ENCODE measurements at places on chromosomes 2 and 18.

- no peak for DNase-seq
These were observed 777.0 kb downstream of the CPS1 start for GRCh38 chr2:211333377-211333776.

DNA sequence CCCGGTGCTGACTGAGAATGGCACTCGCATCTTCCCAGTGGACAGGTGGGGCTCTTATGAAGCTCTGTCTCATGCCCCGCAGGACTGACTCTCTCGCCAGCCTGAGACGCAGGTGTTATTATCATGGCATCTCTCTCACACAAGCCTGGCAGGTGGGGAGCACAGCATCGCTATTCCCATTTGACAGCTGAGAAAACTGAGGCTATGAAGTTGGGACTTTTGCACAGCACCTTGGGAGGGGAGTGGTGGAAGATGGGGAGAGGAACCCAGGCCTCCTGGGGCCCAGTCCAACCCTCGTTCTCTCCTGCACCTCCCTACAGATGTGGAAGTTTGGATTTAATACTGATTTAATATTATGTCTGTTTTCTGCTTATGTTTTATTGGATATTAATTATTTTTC lies 9.0 kb upstream of the NTSR2 start:
- DNase-seq = no peak

DNA sequence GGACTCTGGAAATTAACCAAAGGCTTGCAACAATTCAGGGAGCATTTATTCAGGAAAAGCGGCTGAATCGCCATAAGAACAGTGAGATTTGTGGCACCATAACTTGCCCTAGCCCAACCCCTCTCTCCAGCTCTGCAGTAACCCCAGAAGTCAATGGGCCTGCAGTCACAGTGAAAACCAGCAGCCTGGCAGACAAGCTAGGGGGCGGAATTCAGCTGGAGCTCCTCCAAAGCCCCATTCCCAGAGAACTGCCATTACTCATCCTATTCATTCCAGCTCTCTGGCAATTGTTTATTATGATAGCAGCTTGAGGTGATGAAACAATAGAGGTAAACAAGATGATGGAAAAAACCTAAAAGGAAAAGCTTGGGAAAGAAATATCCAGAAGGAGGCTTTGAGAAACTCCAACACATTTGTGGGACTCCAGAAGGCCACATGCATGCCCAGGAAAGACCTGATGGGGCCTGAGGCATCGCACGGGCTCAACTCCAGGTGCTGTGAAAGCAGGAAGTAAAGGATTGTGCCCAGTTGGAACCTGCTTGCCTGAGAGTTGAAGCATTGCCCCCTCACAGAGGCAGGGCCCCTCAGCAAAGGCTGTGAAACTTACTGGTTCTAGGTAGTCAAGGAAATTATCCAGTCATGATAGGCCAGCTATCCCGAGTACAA lies 126.7 kb downstream of the TWIST2 start:
- no peak for DNase-seq

DNA sequence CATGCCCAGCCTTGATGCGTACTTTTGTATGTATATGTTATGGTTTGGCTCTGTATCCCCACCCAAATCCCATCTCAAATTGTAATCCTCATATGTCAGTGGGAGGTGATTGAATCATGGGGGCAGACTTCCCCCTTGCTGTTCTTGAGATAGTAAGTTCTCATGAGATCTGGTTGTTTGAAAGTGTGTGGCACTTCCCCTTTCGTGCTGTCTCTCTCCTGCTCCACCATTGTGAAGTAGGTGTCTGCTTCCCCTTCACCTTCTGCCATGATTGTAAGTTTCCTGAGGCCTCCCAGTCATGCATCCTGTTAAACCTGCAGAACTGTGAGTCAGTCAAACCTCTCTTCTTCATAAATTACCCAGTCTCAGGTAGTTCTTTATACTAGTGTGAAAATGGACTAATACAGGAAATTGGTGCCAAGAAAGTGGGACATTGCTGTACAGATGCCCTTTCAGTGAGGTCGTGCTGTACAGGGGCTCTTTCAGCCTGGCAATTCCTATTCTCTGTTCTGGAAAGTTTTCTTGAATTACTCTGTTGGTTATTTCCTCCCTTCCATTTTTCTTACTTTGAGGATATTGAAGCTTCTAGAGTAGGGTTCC lies 38.2 kb downstream of the KCMF1 start:
- DNase-seq = no peak

GRCh38 chr2:168660870-168661862 lies 141.3 kb upstream of the NOSTRIN start:
- no peak for DNase-seq

GRCh38 chr2:102078773-102079172 lies 63.8 kb upstream of the IL1R1 start:
- no peak for DNase-seq

- DNase-seq = peak; percentile 8
These were observed 67.3 kb downstream of the NDUFA10 start for GRCh38 chr2:239957681-239958472.

DNA sequence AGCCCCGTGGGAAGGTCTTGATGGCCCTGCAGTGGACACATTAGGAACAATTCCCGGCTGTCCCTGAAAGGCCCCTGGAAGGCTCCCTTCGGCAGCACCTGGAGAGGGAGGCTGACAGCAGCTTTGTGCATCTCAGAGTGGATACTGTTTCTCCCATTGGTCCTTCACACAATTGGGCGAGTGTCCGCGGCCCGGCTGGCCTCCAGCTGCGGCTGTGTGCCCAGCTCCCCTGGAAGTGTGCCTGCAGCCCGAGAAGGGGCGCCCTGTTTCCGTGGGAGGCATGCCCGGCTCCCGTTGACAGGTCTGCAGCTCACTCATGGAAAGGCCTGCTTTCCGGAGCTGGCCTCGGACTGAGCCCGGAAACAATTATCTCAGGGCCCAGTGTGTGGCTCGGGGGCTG lies 103.7 kb downstream of the LPIN1 start:
- no peak for DNase-seq

- no peak for DNase-seq
These were observed 456 bp downstream of the LRP1B start for GRCh38 chr2:142130111-142131009.

- no peak for DNase-seq
These were observed 103.5 kb downstream of the NOL4 start for GRCh38 chr18:34121200-34121721.

GRCh38 chr2:86286516-86286915 lies 50.9 kb downstream of the REEP1 start:
- no peak for DNase-seq

GRCh38 chr2:172893671-172894070 lies 158.0 kb downstream of the RAPGEF4 start:
- no peak for DNase-seq

GRCh38 chr2:132267105-132267497 lies 105.3 kb upstream of the ANKRD30BL start:
- DNase-seq = no peak

GRCh38 chr2:4269885-4270284 lies 566.5 kb downstream of the DCDC2C start:
- DNase-seq = no peak

DNA sequence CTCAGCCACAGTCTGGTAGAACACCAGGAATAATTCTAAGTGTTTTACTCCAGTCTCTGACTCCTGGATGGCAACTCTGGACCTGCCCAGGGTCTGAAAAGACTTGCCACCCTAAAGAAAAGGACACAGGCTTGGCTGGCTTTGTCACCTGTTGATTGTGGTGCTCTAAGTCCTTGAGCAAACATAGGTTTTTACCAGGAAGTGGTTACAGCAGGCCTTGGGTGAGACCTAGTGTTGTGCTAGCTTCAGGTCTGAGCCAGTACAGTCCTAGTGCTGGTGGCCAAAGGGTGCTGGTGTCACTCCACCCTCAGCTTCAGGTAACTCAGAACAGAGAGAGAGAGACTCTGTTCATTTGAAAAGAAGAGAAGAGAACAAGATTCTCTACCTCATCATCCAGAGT lies 1239.4 kb upstream of the CRIM1 start:
- no peak for DNase-seq

DNA sequence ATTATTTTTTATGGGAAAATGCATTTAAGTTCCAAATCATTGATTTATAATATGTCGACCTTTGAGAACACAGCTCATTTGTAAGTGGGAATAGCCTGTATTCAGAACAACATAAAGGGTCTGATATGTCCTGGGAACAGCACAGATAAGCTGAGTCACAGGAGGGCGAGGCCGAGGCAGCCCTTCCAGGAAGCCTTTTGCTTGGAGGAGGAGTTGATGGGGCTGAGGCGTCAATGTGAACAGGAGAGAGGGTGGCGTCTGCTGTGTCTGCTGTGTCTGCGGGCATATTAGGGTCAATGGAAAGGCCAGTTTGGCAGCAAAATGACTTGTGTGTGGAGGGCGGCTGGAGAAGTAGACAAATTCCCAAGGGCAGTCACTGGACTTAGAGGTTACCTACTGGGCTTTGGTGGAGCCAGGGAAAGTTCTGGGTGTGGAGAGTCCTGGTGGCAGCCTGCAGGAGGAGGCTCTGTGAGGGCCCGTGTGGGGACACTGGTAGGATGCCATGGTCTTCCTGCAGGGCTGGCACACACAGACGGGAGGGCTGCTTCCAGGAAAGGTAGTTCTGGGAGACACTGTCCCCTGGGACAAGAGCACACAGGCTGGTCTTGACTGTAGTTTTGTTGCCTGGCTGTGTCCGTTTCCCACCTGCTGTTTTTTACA lies 128.1 kb downstream of the GLI2 start:
- DNase-seq = no peak

DNA sequence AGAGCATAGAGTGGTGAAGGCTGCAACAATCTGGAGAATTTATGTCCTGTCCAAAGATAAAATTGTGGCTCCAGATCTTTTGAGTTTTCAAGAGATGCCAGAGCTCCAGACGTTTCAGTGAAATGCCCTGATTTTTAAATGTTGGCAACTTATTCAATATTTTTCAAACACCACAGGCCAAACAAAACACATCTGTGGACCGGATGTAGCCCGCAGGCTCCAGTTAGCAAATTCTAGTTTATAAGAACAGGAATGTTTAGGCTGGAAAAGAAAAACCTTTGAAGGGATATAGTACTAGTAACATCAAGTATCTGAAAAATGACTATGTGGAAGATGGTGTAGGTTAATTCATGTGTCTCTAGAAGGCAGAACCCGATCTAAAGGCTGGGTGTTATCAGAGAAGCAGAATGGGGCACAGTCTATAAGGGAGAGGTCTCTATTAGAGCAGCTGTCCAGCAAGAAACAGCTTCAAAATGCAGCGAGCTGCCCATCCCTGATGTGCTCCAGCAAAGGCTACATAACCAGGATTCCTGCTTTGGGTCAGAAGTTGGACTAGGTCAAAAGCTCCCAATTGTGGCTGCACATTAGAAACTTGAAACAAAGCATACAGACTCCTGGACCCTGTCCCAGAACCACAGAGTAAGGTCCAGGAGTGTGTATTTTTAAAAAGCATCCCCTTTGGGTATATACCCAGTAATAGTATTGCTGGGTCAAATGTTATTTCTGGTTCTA lies 105.9 kb downstream of the ANKRD44 start:
- no peak for DNase-seq

DNA sequence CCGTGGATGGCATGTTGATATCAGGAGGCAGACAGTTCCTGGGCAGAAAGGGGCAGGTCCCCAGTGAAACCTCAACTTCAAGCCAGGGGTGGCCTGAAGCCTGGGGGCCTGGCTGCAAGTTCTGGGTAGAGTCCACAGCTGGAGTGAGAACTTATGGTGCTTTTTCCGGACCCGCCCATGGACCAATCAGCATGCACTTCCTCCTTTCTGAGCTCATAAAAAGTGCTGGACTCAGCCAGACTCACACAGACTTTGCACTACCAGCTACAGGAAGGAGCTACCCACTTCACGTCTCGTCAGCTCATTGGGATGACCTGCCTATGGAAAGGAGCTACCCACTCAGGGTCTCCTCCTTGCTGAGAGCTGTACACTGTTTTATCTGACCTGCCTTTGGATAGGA lies 183.1 kb upstream of the MC4R start:
- DNase-seq = no peak

DNA sequence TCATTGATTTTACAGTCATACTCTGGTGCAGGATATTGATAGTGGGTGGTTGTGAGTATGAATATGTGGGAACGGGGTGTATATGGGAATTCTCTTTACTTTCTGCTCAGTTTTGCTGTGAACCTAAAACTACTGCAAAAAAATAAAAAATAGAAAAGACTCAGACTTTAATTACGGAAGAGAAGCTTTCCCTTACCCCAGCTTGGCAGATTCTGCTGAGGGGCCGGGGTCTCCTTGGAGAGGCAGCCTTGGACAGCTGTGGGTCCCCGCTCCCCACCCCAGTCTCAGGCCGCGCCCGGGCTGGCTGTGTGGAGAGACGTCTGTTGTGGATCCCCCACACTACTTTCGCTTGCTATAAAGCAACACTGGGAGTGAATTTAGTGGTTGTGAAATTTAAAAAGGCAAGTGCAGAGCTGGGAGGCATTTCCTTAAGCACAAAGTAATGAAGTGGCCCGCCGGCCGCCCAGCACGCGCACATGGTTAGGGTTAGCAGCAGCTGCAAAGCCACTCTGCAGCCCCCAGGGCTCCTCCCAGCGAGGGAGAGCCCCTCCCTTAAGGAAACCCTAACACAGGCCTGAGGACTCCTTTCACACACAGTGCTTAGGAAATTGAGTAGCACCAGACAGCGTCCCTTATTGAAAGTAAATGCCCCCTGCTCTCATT lies 102.4 kb downstream of the DDX1 start:
- no peak for DNase-seq
